ENCODE measurements at places on chromosomes 3 and 15.

DNA sequence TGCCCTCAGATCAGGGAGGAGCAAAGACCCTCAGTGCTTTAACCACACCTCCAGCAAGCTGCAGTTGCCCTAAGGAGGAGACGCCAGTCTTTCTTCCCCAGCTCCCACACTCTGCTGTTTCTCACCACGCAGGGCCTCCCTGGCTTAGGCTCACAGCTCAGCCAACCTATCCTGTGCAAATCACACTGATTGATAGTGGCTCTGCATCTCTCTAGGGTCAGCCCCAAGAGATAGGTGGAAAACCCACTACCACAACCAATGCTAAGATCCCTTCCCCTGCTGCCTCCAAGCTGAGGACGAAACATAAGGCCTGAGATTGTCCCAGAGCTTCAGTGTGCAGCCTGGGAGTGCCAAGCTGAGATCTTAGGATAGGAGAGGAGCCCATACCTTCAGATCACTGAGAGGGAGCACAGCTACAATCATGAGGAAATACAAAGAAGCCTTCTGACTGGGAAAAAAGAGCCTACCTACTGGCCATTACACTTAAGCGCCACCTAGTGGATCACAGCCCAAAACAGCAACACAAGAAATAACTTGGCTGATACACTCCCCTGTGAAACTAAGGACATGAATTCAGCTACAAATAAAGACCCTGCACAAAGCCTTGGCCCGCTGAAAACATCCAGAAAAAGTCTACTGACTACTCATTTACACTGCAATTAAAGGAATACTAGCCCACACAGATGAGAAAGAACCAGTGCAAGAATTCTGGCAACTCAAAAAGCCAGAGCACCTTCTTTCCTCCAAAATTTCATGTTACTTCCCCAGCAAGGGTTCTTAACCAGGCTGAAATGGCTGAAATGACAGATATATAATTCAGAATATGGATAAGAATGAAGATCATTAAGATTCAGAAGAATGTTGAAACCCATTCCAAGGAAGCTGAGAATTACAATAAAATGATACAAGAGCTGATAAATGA, 271.5 kb upstream of the DCBLD2 start:
- no peak for DNase-seq

DNA sequence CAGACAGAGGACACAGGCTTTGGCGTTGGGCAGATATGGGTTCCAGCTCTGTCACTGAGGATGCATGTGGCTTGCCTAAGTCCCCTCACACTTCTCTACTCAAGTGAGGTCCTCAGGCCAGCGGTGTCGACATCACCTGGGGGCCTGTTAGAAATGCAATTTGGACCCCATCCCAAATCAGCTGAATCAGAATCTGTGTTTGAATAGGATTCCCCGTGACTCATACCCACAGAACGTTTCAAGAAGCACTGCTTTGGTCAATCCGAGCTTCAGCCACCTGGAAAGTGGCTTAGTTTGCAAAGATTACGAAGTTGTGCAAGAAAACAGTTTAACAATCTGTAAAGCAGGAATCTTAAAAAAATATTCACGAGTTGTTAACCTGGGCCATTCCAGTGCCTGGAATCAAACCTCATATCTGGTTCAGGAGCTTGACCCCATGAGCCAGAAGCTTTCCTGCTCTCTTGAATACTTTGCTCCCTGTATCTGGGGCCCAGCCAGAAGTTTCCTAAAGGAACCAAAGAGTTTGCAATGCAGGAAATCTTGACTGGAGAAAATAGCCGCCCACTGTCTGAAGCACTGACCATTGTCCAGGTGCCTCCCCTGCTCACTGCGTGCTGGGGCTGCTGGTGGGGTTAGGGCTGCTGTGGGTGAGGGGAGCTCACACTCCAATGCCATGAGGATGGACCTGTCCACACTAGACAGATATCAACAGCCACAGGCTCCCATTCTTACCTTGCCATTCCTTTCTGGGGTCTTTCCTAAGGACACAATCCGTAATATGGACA, 208.5 kb upstream of the LINGO1 start:
- DNase-seq: no peak

GRCh38 chr3:14199641-14200040, 21.0 kb downstream of the LSM3 start:
- DNase-seq: no peak

GRCh38 chr3:46154311-46154710, 53.8 kb downstream of the CCR1 start:
- DNase-seq: no peak

DNA sequence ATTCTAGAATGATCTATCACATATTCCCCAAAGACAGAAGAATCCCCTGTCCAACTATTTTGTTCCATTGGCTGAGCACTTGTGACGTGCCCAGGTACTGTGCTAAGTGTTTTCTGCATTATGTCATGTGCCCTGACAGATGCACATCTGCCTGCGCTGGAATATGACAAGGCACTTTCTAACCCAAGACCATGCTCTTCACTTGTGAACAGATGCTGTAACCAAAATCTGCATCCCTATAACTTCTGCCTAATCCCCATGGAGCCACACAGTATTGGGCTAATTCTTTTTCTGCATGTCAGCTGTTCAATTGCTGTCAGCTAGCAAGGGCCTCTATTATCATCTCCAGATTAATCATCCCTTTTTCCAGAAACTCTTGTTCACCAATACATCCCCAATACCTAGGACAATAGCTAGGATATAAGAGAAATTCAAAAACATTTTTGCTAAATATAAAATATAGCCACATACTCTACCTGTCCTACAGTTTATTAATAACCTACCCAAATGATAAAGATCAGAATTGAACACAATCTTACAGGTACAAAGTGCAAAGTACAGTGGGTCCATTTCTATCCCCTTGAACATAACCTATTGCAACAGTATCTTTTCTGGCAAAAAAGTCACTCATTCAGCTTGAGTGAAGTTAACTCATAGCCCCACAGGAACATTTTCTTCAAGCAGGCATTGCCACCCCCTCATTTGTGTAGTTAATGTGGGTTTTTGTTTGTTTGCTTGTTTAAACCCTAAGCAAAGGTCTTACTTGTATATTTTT, 109.4 kb upstream of the LRRN1 start:
- no peak for DNase-seq

DNA sequence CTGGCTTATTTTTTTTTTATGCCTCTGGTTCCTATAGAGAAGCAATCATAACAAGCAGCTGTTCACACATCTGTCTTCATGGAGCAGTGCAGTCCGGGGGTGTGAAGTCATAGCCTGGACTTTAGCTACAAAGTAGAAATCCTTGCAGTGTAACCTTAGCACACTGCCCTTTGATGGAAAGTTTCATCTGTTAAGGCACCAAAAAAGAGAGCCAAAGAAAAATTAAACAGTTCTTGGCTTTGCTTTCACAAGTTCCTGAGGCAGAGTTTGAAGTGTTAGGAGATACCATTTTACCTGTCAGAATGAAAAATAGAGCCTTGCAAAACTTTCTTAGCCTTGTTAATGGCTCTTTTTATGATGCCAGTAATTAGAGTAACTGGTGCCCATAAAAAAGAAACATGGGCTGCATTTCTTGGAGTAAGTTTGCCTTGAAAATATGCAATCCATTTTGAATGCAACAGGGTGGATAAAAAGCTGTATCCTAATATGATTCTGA, 84.1 kb downstream of the PIK3R4 start:
- no peak for DNase-seq

GRCh38 chr15:35299059-35299735, 214.1 kb upstream of the NANOGP8 start:
- DNase-seq: no peak

DNA sequence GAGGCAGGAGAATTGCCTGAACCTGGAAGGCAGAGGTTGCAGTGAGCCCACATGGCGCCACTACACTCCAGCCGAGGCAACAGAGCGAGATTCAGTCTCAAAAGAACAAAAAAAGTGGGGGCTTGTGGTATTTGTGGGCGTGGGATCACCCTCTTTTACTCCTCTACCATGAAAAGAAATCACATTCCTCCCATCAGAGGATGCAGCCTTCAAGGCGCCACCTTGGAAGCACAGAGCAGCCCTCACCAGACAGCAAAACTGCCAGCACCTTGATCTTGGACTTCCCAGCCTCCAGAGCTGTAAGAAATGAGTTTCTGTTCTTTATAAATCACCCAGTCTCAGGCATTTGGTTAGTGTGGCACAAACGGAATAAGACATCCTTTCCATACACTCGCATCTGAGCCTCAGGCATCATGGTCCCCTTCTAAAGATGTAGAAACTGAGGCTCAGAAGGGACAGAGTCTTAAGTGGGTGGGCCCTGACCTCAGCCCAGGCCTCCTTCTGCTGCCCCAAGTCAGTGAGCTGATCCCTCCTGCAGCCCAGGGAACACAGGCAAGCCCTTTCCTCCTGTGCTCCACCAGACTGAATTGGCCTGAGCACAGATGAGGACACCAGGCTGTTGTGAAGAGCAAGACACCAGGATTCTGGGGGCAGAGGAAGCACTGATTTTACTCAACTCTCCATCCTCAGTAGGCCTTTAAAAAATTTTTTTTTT, 201.7 kb upstream of the LINGO1 start:
- DNase-seq: no peak

DNA sequence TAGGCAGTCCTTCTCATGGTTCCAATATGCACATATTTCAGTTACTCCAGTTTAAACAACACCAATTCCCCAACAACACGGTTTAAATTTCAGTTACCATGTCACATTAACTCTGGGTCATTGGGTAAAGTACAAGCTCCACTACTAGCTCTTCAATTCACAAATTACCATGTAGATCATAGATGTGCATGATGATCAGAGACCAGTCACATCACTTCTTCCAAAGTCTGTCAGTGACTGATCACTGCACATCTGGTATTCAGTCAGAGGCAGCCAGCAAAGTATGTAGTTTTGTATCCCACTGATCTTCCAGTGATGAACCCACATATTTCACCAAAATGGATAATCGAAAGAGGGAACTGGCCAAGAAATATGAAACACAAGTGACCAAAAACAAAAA, 978.4 kb upstream of the CFAP20DC start:
- no peak for DNase-seq

GRCh38 chr3:23019596-23020300, 183.4 kb upstream of the UBE2E2 start:
- no peak for DNase-seq

- no peak for DNase-seq
Observed at GRCh38 chr15:70023064-70023768, 74.5 kb downstream of the TLE3 start.

GRCh38 chr15:91780387-91780786, 73.1 kb upstream of the SLCO3A1 start:
- DNase-seq: no peak

All from ovary (tissue), 10 donors.